ENCODE measurements at places on chromosomes 11 and 22. TPM values are rescaled to one million over a fixed set of nuclear protein-coding genes. Genes with fewer than 3 reads are reported as not detected.

- no peak for ATAC-seq
These were observed 865 bp upstream of the AMOTL1 start for GRCh38 chr11:94767291-94767690.

CARD10 gene
- total RNA-seq: 8.7 TPM

- ATAC-seq: no peak
These were observed 30.7 kb downstream of the FGF4 start for GRCh38 chr11:69744435-69744834.

DYNC2H1 gene
- 11.5 TPM for total RNA-seq

- no peak for ATAC-seq
These were observed 12.4 kb downstream of the SLC25A18 start for GRCh38 chr22:17575681-17576080.

ROBO4 gene
- total RNA-seq: 33.6 TPM

GRM5 gene
- not detected for total RNA-seq

OPCML gene
- 0.35 TPM for total RNA-seq

DNA sequence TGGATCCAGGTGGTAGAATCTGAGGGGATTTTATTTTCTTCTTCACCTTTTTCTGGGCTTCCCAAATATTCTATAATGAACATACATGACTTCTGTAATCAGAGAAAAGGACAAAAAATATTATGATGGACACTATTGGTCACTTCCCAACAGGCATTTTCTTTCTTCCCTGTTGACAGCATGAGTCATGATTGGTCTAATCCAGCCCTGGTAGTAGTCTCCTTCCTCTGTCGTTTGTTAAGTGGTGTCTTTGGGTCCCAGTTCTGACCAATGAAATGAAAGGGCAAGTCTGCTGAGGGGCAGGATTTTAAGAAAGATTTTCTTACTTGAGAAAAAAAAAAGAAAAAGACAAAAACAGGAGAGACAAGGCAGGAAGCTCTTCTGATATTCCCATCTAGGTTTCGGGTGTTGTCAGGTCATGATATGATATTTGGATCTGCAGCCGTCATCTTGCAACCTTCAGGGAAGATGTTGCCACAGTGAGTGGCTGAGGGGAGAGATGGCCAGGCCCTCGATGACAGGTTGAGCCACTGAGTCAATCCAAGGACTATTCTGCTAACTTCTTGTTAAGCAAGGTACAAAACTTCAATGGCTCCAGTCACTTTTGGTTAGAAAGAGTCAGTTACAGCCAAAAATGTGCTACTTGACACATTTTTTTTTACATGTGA is 23.3 kb upstream of the PLEKHB1 start:
- no peak for ATAC-seq

DNA sequence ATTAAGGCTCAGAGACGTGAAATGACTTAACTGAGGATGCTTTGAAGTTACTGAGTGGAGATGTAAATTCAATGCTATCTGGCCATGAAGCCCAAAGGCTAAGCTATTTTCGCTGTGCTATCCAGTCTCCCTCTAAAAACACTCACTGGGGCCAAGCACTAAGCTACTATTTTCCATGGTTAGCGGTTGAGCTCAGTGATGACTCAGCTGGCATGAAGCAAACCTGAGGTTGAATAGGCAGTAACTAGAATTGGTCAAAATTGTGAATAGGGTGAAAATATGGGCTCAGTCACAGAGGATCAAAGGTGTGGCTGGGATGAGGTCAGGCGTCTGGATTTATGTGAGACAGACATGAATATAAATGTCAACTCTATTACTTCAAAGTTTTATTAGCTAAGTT is 564.2 kb upstream of the KIRREL3 start:
- no peak for ATAC-seq

CCDC15 gene
- total RNA-seq: 1.7 TPM

GRCh38 chr11:6986487-6986886 is 33.7 kb downstream of the ZNF214 start:
- no peak for ATAC-seq

DNA sequence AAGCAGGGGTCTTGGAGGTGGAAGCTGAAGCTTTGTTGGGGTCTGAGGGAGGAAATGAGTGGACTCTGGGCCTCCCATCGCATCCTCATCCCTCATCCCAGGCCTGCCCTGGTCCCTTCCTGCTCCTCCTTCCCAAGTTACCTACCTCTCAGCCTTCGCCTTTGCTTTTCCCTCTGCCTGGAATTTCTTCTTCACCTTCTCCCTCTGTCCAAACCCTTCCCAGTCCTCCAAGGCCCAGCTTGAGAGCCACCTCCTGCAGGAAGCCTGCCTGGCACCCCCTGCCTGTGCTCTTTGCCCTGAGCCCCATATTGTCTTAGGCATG is 2.1 kb upstream of the NUDT8 start:
- no peak for ATAC-seq

DNA sequence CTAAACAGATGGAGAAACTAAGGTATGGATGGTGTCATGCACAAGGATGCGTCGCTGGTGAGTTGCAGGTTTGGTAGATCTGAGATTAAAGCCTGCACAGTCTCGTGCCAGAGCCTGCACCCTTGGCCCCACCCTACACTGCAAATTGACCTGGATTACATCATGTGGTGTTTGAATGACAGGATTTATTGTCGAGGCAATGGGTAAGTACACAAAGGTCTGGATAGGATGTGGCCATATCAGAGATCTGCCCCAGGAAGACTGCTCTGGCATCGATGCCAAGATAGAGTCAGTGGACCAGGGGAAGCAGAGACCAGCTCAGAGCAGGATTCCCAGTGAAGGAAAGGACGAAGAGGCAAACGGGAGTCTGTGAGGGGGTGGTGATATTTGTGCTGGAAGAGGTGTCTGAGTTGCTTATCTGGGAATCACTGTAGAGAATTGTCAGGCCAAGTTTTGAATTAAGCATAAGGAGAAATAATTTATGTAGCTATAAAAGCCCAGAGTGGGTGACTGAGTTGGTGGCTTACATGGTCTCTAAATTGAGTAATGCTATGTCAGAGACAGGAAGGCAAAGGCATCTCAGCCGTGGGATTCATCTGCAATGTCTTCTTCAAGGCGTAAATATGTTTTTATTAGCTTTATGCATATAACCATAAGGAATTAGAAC is 499.6 kb upstream of the B3GAT1 start:
- no peak for ATAC-seq

- no peak for ATAC-seq
These were observed 158.8 kb upstream of the GUCY1A2 start for GRCh38 chr11:107177106-107177477.

DNA sequence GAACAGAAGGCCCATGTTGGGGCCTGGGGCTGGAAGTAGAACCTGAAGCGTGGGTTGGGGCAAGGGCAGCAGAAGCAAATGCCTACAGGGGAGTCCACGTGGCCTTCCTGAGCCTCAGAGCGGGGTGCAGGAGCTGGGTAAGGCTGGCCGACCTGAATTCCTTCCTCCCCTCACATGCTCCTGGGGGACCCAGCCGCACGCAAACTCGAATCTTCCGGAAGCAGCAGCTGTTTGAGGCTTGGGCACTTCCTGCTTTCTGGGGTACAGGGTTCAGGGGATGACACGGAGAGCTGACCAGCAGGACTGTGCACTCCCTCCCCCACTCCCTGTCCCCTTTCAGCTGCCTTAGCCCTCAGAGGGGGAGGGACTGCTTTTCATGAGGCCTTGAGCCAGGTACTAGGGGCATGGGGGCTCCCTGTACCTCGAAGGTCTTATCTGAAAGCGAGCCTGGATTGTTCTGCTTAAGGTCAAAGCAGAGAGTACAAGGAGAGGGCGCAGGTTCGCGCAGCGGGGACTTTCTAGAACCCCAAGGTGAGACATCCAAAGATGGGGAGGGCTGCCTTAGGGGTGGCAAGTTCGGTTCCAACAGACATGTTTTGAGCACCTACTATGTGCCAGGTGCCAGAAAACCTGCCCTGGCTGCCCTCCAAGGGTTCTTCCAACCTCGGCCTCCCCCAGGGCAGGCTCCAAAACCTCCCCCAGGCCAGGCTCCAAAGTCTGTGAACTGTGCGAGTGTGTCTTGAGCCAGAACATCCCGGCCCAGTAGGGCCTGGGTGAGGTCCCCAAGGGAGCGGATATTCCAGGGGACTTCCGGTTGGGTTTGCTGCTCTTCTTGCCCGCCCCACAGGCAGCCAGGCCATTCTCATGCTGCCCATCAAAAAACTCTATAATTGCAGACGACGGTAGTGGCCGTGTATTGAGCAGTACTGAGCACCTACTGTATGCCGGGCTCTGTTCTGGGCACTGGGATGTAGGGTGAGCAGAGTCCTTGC is 1.7 kb downstream of the NCF4 start:
- ATAC-seq: peak; percentile 39

GRCh38 chr11:115941481-115941993 is 437.3 kb upstream of the CADM1 start:
- peak; percentile 56 for ATAC-seq

- peak; percentile 15 for ATAC-seq
These were observed 3.1 kb downstream of the FAM180B start for GRCh38 chr11:47589584-47589976.

DNA sequence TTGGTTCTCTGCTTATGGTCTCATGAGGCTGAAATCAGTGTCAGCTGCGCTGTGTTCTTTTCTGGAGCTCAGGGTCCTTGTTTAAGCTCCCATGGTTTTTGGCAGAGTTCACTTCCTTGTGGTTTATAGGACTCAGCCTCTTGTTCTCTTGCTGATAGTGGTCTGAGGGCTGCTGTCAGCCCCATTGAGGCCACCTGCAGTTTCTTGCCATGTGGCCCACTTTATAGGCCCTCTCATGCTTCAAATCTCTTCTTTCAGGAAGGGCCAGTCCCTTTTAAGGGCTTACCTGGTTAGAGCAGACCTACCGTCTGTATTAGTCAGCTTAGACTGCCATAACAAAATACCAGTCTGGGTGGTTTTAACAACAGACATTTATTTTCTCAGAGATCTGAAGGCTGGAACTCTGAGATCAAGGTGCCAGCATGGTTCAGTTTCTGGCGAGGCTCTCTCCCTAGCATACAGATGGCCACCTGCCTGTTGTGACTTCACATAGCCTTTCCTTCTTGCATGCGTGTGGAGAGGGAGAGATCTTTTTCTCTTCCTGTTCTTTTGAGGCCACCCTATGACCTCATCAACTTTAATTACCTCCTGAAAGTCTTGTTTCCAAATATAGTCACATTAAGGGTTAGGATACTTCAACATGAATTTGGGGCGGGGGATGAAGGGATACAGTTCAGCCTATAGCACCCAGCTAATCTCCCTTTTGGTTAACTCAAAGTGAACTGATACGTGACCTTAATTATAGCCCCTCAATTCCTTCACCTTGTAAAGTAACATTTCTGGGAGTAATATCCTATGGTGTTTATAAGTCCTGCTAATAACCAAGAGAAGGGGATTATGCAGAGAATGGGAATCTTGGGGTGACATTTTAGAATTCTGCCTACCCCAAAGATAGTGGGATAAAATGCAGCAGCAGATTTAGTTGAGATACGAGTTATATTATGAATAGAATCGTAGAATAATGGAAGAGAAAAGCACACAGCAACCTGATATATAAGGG is 131.8 kb downstream of the UVRAG start:
- no peak for ATAC-seq

- ATAC-seq: peak; percentile 68
These were observed 104.7 kb upstream of the CARD18 start for GRCh38 chr11:105244160-105244825.

- ATAC-seq: no peak
These were observed 9.2 kb downstream of the CCKBR start for GRCh38 chr11:6268820-6269219.

DNA sequence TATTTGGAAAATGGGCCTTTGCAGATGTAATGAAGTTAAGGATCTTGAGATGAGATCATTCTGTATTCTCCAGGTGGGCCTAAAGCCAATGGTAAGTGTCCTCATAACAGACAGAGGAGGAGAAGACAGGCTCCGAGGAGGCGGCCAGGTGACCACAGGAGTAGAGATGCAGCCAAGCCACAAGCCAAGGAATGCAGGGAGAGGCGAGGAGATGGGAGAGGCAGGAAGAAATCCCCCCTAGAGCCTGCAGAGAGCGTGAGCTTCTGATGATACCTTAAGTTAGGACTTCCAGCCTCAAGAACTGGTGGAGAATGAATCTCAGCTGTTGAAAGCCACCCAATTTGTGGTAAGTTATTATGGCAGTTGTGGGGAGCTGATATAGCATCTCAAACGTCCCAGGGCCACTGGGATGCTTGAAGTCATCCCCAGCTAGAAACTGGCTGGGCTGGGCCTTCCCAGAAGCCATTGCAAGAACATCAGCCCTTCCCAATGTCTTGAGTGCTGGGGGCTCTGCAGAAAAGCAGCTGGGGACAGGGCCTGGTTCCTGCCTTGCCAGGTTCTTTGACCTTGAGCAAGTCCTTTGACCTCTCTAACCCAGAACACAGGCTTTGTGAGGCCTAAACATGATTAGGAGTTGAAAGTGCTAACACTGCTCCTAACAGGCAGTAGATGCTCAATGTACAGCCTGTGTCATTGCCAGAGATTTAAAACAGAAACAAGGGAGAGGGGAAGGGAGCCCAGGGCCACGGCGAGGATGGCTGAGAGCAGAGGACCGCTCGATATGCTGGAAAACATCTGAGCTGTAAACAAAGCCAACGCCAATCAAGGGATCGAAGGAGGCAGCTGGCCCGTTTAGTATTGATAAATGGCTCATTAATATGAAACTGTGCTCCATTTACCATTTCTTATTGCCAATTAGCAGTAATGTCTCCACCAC is 632.3 kb downstream of the TBC1D22A start:
- no peak for ATAC-seq

- ATAC-seq: no peak
These were observed 110.6 kb downstream of the KIF18A start for GRCh38 chr11:27997344-27997743.

MUC5B gene
- 1.0 TPM for total RNA-seq

GRCh38 chr11:36214480-36214879 is 74.7 kb downstream of the COMMD9 start:
- ATAC-seq: no peak

DNA sequence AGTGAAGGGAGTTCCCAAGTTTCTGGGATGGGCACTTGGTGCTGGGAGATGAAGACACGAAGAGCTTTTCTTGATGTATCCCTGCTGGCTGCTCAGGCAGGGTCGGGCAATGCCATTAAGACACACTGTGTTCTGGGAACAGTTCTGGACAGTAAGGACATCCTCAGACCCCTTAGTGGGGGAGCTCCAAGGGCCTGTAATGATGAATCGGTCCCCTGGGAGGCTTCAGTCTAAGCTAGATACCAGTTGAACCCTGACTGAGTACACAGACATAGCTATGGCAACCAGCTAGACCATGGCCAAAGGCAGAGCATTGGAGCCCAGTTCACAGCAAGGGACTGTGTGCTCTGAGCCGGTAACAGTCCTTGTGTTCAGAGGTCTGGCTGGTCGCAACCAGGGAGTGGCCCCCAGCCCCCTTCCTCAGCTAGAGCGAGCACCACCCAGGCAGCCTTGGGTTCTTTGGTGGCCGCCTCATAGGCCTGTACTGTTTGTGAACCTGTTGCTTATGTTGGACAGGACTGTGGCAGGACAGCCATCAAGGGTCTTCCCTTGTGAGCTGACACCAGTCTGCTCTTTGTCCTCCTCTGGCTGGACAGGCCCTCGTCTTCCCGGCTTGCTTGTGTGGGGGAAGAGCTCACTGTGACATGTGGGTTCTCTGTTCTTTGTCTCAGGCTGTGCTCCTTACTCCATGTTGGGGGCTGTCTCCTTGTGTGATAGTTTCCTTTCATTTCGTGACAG is 25.0 kb downstream of the MED15 start:
- ATAC-seq: no peak

PKDREJ gene
- total RNA-seq: under 0.01 TPM
